Urinary bladder (tissue), 4 donors: ENCODE measurements at places on chromosomes 5 and 9. TPM values are rescaled to one million over a fixed set of nuclear protein-coding genes. Genes with fewer than 3 reads are reported as not detected.

Gene SLC1A3
- total RNA-seq: 18.1 TPM

Gene ANGPTL2
- total RNA-seq: 37.7 TPM

Gene GRXCR2
- not detected for total RNA-seq

Gene NTRK2
- total RNA-seq: 56.7 TPM

Gene GCNT4
- 16.7 TPM for total RNA-seq

- no peak for DNase-seq
Measured at GRCh38 chr5:14441641-14442040, 140.0 kb upstream of the OTULINL start.

GRCh38 chr9:75039009-75039408 is 10.9 kb upstream of the CARNMT1 start:
- DNase-seq: no peak

GRCh38 chr9:89929315-89929672 is 324.5 kb downstream of the GADD45G start:
- DNase-seq: no peak

GRCh38 chr5:65803699-65804391 is 81.8 kb downstream of the NLN start:
- no peak for DNase-seq

GRCh38 chr5:141780240-141780951 is 97.8 kb downstream of the PCDH1 start:
- DNase-seq: no peak

- no peak for DNase-seq
Measured at GRCh38 chr5:178250263-178250662, 17.7 kb upstream of the PHYKPL start.

- no peak for DNase-seq
Measured at GRCh38 chr9:109922617-109923470, 142.8 kb downstream of the PALM2AKAP2 start.

- no peak for DNase-seq
Measured at GRCh38 chr5:39107350-39107749, 33.2 kb upstream of the RICTOR start.

DNA sequence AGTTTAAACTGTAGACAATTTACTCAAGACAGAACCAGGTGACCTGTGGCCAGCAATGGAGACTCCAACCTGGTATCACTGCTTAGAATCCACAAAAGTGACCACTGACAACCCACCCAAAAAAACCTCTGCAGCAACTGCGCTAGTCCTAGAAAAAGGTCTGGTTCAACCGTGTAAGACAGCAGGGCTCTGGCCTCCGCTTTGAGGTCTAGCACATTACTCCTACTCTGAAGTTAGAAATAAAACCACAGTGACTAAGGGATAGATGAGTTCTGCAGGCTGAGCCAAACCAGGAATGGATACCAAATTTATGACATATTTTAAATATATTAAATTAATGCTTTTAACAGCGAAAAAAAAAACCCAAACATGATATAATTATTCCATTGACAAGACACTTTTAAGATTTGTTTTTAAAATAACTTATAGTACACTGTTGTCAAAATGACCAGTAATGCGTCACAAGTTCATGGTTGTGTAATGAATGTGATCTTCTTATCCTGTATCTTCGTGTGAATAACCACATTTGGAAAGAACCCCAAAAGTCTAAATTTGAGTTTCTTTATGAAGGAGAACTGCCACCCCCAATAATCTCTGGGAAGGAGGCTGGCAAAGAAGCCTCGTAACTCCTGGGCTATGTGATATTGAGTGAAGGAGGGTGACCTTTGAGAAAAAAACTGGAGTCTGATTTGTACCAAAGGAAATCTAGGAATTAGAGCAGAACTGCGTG is 101.9 kb upstream of the SLC44A1 start:
- DNase-seq: no peak

- no peak for DNase-seq
Measured at GRCh38 chr5:154092356-154093141, 53.8 kb downstream of the MFAP3 start.

DNA sequence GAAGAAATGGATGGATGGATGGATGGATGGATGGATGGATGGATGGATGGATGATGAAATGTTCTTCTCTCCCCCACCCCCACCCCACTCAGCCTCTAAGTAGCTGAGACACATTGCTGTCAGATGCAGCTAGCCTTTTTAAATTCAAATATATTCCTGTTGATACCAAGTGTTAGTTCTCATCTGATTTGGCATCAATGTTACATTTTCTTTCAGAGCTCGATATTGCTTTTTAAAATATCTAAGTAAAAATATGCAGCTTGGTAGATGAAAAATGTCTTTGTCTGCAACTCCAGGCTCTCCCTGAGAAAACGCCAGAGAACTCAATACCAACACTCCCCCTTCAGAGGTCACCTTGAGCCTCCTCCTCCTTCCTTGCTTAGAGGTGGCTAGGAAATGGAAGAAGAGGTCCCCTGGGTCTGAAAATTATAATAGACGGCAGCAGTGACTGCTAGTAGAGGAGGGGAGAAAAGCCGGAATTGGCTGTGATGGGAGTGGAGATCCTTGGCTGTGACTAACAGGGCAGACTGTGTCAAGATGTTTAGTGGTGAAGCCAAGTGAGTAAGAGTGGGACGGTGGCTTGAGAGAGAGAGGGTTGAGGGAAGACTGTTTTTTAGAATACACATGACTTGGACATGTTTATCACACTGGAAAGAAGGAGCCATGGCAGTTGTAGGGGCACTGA is 156.0 kb downstream of the ZNF462 start:
- no peak for DNase-seq
